Hypothalamus (tissue), 51 donors: ENCODE measurements at places on chromosomes 4 and X.

DNA sequence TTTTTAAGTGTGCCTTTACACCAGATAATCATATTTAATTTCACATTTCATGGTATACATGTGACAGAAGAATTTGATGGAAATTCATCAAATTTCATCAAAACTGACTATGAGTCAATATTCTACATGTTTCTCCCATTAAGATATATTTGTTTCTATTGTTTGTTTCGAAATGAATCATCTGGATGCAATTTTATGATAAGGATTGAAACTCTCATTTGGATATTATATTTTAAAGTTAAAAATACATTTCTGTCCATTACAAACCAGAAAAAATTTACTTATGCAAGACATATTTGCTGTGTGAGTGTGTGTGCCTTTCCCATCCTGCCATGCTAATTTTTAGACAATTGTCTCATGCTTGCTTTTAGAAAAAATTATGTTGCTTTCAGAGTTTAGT, 52.2 kb downstream of the SULT1B1 start:
- no peak for DNase-seq

DNA sequence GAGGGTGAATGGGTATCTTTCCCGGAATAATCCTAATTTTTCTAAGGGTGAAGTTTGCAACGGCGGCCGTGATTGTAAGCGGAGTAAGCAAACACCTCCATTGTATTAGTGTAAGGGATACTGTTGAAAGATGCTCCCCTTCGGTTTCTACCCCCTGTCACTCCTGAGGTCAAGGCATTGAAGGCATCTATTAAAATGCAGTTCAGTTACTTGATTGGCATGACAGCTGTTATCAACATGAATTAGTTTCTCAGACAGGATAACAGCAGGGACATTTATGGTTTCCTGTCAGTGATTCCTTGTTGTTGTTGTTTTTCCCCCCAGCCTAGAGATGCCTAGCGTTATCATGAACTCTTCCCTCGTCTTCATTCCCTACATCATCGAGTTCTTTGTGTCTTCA, 552 bp downstream of the SLC25A14 start:
- no peak for DNase-seq

DNA sequence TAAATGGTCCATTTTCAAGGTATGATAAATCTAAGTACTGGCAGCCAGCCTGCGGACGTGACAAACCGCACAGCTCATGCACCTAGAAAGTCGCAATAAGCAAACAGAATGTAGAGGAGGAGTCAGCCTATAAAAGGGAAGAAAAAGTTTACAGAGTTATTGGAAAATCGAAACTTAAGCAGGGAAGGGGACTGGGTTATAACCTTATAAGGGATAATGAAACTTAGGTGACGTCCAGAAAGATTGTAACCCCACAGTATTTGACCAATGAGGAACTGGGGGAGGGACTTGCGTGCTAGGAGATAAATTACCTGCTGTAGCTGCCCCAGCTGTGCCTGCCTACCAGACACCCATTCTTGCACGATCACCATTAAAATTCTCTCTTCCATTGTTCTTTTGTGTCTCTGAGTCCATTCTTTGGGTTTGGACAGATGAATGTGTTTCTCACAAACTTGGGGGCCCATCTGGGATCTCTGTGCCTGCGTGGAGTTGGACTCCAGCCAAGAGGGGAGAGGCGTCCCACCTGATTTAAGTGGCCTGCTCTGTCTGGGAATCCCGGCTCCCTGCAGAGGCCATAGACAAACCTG, 61.0 kb downstream of the ZCCHC12 start:
- DNase-seq, result no peak

DNA sequence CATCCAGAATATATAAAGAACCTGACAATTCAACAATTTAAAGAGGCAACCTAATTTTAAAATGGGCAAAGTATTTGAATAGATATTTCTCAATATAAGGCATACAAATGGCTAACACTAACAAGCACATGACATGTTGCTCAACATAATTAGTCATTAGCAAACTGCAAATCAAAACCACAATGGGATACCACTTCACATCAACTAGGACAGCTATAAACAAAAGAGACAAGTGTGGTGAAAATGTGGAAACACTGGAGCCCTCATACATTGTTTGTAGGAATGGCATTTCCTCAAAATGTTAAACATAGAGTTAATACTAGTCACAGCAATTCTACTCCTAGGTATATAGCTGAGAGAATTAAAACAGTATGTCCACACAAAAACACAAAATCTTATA, 96.7 kb downstream of the CORIN start:
- DNase-seq, result no peak

DNA sequence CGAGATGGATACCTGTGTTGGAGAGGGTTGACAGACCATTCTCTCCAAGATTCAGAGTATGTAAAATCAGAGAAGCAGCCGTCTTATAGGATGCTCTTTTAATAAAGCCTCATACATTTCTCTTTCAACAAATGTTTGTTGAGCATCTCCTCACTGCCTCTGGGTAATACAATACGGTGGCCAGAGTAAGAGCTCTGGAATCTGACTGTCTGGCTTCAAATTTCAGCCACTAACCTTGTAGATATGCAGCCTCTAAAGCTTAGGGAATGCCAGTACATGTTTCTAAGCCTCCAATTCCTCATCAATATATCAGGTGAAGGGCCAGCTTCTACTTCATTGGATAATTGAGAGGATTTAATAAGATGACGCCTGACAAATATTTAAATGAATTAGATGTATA, 61.3 kb downstream of the CLNK start:
- DNase-seq, result no peak

GRCh38 chrX:1384658-1385252, 7.2 kb downstream of the SLC25A6 start:
- no peak for DNase-seq

DNA sequence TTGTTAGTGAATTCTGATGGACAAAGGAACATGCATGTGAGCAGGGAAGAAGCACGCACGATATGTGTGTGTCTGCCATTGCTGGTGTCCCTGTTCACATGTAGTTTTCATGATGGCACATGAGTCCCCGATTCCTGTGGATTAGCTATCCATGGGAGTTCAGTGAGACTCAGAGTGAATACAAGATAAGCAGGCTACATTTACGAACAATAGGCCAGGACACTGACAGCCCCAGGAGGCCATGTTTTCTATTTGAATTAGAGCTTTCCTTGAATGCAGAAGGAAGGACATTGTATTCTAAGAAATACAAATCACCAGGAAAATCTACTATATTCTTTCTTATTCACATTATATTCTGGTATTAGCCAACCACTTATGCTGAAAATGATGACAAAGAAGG, 171.4 kb downstream of the PPP1R2C start:
- no peak for DNase-seq

DNA sequence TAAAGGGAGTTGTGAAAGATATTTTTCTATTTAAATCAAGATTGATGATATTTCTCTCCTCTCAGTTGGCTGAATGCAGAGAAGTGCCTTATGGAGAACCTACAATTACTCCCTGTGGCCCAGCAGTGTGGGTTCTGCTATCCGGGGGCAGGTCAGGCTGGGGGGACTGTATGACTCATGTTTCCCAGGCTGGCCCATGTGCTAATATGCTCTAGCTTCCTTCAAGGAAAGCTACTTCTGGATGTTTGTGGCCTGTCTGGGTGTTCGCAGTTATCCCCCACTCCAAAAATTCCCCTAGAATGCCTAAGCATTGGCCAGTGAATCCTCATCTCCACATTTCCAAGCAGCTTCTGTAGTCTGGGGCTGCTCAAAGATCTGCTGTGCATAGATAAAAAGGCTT, 58.9 kb upstream of the SPP1 start:
- no peak for DNase-seq

DNA sequence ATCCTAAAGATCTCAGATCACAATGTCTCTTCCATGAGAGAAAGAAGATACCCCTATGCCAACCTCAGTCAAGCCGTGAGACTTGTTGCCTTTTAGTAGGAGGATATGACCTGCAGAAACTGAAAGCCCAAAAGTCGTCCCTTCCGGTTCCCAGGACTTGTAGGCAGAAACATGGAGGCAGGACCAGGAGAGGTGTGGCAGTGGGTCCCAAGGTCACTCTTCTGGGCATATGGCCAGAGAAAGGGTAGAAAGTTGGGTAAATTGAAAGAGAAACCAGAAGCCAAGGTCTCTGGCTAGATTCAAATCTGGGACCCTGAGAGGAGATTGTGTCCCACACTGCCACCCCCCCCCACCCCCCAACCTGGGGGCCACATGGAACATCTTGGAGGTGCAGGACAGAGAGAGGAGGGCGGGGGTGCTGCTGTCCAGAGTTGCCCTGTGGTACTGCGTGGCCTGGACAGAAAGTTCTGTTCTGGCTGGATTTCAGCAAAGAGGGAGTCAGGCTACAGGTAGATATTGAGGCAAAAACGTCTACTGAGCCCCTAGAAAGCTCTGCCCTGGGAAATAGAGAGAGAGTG, 55.4 kb downstream of the DDX3X start:
- DNase-seq, result no peak

- no peak for DNase-seq
Measured at GRCh38 chr4:147780137-147780777, 48.4 kb downstream of the ARHGAP10 start.

GRCh38 chr4:27702730-27703431, 842.2 kb downstream of the STIM2 start:
- DNase-seq, result no peak

DNA sequence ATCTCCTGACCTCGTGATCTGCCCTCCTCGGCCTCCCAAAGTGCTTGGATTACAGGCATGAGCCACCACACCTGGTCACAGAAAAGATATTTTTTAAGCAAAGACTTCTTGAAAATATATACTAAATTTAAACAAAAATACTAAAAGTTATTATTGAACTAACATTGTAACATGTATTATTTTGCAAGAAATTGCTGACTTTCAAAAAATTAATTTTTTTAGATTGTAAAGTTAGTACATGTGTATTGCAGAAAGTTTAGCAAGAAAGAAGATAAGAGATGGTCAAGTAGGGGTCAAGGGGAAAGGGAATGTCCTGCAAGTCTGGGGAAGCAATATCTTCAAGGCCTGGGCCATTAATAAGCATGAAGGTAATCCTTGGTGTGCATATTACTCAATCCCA, 54.3 kb upstream of the HPGDS start:
- DNase-seq, result no peak

- DNase-seq, result no peak
Measured at GRCh38 chr4:122917731-122918130, 4.7 kb downstream of the NUDT6 start.

DNA sequence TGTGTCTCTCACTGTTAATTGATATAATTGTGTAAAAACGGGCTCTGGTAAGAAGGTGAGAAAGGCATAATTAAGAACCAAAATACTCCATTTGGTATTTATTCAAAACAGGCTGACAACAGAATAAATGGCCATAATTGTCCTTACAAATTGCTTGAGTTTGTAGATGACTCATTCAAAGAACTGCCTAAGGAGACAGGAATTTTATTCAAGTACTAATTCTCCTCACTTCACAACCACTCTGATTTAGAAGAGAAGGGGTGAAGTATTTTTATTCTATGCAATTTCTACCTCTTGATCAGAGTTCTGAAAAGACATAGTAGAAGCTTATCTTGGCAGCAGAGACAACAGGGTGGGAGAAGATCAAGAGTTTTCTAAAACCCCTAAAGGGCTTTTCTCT, 43.1 kb downstream of the ATP11C start:
- no peak for DNase-seq

DNA sequence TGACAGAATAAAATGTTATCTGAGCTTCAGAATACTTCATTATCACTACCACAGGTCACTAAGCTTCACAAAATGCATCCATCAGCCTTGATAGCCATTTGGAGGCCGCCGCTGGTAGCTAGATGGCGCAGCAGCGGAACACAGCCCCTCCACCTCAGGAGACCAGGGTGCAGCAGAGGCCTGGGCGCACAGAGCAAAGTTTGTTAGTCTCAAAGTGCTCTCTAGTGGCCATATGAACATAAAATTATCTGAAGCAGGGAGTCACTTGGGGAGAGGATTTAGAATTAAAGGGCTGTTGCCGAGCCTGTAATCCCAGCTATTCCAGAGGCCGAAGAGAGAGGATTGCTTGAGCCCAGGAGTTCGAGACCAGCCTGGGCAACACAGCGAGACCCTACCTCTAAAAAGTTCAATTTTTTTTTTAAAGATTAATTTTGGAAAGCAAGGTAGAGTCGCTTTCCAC, 8.1 kb upstream of the DCTD start:
- DNase-seq, result peak; percentile 10
